GM10248 (cell line): ENCODE measurements at places on chromosomes 5 and 9.

- DNase-seq = no peak
Measured at GRCh38 chr5:76391014-76391413, 12.1 kb upstream of the IQGAP2 start.

GRCh38 chr9:38022995-38023394, 46.0 kb downstream of the SHB start:
- no peak for DNase-seq

DNA sequence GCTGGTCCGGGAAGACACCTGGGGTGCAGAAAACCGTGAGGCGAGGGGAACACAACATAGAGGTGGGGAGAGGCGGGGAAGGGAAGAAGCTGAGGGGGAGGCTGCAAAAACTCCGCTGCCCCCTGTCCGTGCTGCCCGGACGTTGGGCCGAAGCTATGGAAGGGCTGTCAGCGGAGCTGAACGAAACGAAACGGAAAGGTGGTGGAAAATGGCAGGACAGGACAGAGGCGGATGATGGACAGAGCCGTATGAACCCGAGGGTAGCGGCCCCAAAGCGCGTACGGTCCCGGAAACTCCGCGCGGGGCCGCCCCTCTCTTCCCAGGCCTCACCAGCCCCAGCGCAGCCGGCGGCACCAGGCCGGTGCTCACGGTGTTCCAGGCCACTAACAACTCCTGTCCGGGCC, 272 bp downstream of the ANAPC2 start:
- no peak for DNase-seq

GRCh38 chr9:136364942-136365774, 1.6 kb upstream of the DNLZ start:
- no peak for DNase-seq

GRCh38 chr9:85927076-85927475, 13.9 kb upstream of the NAA35 start:
- no peak for DNase-seq

GRCh38 chr5:21807953-21808352, 1045.2 kb downstream of the CDH12 start:
- DNase-seq = no peak

- DNase-seq = no peak
Measured at GRCh38 chr9:76045221-76045620, 154.7 kb downstream of the PCSK5 start.

DNA sequence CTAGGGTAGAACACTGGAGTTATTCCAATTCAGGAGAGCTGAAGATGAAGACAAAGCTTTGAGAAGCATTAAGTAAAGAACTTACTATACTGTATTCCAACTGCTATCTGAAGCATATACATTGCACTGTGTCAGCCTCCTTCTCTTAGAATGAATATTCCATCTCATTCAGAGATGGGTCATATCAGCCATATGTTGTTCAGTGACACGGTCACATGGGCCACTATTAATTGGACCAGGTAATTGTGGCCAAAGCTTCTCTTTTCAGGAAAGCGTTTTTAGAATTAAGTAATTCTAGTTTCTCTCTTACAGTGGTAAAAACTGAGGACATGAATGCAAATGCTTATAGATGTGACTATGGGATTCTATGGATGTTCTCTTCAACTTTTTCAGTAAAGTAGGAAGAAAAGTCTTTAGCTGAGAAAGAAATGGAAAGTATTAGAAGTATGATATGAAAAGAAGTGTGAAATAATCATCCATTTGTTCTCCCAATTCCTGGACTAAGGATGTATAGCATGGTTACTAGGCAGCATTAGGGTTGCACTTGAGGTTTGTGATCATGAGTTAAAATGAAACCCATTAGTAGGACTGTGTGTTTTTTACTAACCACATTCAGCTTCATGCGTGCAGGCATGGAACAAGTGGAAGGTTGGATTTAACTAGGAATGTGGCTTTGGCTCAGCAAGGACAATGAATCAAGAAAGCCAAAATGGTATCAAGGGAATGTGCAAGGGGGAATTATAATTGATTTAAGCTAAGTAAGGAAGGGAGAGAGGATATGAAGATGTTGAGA, 40.9 kb downstream of the CETN3 start:
- no peak for DNase-seq

GRCh38 chr5:21806943-21807342, 1046.2 kb downstream of the CDH12 start:
- DNase-seq = no peak

DNA sequence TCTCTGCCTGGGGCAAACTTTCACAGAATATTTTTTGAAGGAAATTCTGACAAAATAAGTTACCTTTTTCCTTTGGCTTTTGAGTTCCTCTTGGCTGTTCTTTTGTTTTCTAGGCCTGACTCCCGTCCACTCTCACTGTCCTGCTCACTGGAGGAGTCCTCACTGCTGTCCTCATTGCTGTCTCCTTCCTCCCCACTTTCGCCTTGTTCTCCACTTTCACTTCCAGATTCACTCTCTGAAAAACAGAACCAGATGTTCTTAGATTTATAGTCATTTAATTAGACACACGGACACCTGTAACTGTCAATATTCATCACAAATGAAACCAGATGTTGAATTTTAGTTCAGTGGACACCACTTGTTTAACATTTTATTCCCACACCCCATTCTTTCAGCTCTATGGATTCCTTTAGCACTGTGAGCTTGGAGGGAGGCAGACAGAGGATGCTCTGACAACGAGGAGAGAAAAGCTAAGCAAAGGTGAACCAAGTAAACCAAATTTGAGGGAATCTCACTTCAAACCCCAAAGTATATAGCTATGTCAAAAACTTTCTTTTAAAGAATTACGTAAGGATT, 180.7 kb downstream of the AP3B1 start:
- peak; percentile 24 for DNase-seq

DNA sequence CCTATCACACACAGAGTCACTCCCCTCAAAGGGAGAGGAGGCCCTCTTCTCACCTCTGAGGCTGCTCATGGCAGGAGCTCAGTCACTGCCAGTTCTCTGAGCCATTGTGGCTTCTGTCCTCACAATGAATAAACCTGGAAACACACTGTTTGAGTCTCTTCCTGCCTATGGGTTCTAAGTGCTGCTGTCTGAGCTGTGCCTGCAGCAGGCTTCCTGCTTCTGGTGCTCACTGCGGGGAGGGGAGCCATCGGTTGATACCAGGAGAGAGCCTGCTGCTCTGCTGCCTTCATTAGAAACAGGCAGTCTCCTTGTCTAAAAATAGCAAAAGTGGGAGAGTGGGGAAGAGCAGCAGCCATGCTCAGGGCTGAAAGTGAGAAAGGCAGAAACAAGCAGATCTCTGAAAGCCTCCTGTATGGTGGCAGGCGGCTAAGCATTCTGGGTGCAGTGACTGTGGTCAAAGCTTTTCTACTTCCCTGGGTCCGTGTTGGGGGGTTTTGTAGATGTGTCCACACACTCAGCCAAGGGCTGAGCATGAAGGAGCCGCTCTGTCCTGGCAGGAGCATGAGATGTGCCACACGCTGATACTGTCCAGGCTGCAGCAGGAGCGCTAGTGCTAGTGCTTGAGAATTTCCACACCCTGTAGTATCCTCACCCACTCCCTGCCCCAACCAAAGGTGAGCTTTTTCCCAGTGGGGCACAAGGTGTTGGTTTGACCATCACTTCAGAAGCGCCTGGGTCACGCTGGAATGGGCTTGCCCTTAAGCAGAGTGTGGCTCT, 34.2 kb downstream of the PRKACG start:
- DNase-seq = no peak

DNA sequence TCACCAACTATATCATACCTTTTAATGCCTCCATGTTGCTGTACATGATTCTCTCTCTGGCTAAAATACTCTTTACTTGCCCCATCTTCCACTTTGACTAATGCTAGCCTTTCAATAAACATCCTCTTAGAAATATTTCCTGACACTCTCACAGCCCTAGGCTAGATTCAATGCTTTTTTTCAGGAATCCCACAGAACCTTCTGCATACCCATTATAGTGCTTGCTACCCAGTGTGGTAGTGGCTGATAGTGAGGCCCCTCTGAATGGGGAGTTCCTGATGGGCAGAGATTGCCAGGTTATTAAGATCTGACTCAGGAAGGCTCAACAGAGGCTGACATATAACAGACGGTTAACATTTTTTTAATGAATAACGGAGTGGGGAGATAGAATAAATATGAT, 11.6 kb downstream of the SSBP2 start:
- DNase-seq = no peak

DNA sequence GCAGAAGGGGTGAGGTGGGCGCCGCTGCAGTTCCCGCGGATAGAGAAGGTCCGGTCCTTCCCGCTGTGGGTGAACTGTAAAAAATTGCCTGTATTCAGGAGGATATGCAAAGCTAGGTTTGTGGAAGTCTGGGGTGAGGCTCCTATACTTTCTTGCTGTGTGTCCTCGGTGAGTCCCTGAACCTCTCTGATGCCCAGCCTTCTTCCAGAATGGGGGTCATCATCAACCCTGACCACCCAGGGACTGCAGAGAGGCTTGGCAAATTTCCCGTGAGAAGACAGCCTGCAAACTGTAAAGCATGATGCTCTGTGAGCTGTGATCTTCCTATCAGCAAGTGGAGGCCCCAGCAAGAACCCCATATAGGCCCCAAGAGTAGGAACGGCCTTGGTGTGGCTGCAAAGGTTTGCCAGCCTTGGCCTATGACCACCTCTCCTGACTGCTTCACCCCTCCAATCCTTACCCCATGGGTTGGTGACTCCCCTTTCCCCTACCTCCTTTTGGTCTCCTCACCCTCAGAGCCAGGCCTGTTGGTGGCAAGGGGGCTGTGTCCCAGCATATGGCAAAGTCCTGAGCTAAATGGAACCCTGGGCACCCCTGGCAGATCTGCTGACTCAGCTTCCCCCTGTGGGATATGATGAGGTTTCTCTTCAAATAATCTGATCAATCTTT, 760 bp downstream of the ALDH1B1 start:
- DNase-seq = no peak

DNA sequence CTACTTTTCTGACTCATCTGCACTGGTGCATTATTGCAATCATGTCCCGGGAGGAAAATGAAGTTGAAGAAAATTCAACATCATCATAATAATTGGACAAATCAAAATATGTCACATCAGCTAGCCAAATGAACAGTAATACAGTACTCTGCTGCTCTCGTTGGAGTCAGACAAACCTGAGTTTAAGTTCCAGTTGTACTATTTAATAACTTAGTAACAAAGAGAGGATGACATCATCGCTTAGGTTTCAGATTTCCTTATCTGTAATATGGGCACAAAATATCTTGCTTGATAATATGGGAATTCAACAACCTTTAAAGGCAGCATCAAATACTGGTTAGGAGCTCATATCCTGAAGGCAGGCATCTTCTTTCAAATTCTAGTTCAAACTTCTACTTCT, 1248.9 kb upstream of the ACO1 start:
- DNase-seq = no peak

GRCh38 chr5:5480481-5481111, 58.1 kb downstream of the ICE1 start:
- no peak for DNase-seq

GRCh38 chr9:121350993-121351561, 19.0 kb downstream of the STOM start:
- no peak for DNase-seq

GRCh38 chr9:123089790-123090189, 56.3 kb downstream of the GPR21 start:
- no peak for DNase-seq

- DNase-seq = no peak
Measured at GRCh38 chr9:121179930-121180681, 21.6 kb downstream of the RAB14 start.

- DNase-seq = no peak
Measured at GRCh38 chr5:129496421-129496820, 36.3 kb downstream of the ADAMTS19 start.

DNA sequence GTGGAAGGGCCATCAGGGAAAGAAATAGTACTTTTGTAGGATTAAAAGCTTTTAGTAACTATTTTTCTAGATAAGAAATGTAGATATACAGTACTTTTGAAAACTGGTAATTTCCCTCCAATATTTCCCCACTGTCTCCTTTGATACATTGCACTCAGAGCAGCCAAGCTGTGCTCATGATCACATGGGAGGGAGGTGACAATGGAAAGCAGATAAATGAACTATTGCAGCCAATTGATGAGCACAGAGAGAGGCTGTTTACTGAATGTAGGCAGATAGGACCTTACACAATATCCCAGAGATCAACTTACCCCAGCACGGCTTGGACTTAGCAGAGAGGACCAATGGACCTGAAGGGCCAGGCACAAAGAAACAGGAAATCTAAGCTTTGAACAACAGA, 178.0 kb upstream of the NREP start:
- DNase-seq = no peak

DNA sequence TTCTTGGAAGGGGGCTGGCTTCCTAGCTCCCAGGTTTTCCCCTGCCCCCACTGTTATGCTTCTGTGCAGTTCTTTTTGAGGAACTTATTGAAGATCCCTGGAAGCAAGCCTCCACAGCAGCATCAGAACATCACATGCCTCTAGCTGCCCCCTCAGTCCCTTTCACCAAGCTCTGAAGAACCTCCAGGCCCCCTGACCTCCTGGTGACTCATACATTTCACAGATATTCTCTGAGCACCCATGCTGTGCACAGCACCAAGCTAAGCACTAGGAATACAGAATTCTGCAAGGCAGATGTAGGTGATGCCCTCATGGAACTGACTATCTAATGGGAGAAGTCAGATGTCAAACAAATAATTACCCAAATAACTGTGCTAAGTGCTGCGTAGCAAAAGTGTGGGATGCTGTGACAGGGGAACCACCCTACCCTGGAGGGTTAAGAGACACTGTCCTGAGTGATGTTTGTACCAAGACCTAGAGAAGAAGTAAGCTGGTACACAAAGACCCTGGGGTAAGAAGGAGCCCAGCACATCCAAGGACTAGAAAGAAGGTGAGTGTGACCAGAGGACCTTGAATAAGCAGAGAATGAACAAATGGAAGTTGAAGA, 213.7 kb upstream of the NR4A3 start:
- no peak for DNase-seq

DNA sequence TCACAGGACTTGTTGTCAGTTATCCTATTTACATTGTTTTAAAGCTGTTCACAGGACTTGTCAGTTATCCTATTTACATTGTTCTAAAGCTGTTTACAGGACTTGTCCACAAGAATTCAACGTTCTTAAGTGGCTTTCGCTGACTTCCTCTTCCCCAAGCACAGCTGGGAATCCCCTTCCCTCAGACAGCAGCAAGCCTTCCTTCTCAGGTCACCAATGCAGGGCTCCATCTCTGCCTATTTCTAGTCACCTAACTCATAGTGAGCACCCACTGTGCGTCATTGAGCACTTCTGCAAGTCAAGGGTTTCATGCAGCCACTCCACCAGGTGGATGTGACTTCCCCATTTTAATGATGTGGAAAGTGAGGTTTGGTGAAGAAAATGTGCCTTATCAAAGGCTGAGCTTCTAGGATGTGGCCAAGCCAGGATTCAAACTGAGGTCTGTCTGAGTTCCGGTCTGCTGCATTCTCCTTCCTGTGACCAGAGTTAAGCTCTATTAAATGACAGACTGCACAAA, 109.8 kb upstream of the ZNF462 start:
- DNase-seq = peak; percentile 58

GRCh38 chr9:132639322-132639721, 30.5 kb downstream of the DDX31 start:
- no peak for DNase-seq

GRCh38 chr5:83249156-83249555, 171.8 kb downstream of the XRCC4 start:
- no peak for DNase-seq

GRCh38 chr5:61578858-61579503, 246.9 kb downstream of the ZSWIM6 start:
- DNase-seq = no peak

- DNase-seq = no peak
Measured at GRCh38 chr5:172925336-172925948, 33.8 kb upstream of the RPL26L1 start.

- no peak for DNase-seq
Measured at GRCh38 chr5:172556262-172556661, 84.8 kb upstream of the NEURL1B start.
